ENCODE measurements at places on chromosomes 16 and 17. TPM values are rescaled to one million over a fixed set of nuclear protein-coding genes. Genes with fewer than 3 reads are reported as not detected.

Gene CDK10
- polyA plus RNA-seq: 47.8 TPM

Gene FBXW10
- polyA plus RNA-seq: 0.23 TPM

Gene TMEM238L
- 0.03 TPM for polyA plus RNA-seq

Gene UTS2R
- not detected for polyA plus RNA-seq

Gene ASPHD1
- 0.12 TPM for polyA plus RNA-seq

Gene CCL4L2
- not detected for polyA plus RNA-seq

Gene TVP23A
- not detected for polyA plus RNA-seq

Gene KRTAP2-2
- polyA plus RNA-seq: not detected

Gene KRT9
- polyA plus RNA-seq: not detected

Gene SULT1A4
- 8.1 TPM for polyA plus RNA-seq

Gene AXIN2
- 0.72 TPM for polyA plus RNA-seq

Gene EXOC3L1
- 0.84 TPM for polyA plus RNA-seq

Gene SYT17
- polyA plus RNA-seq: 0.30 TPM

Gene IRX5
- 11.5 TPM for polyA plus RNA-seq

Gene CIITA
- polyA plus RNA-seq: 2.3 TPM

Gene ABCC6
- polyA plus RNA-seq: 3.0 TPM

Gene CTRB1
- polyA plus RNA-seq: 2.5 TPM

Gene KRTAP1-5
- polyA plus RNA-seq: not detected

Gene CYB561
- 1.7 TPM for polyA plus RNA-seq

Gene ZP2
- polyA plus RNA-seq: not detected

Gene CCL4
- polyA plus RNA-seq: 0.13 TPM

Gene CA5A
- polyA plus RNA-seq: not detected

Gene SMTNL2
- polyA plus RNA-seq: 210 TPM

Gene PLSCR3
- 18.7 TPM for polyA plus RNA-seq

Gene TAT
- polyA plus RNA-seq: not detected

Gene HS3ST6
- not detected for polyA plus RNA-seq

Gene ANKRD40CL
- not detected for polyA plus RNA-seq

Gene TAOK2
- 21.8 TPM for polyA plus RNA-seq

Gene HOXB8
- polyA plus RNA-seq: 0.05 TPM

Gene OSBPL7
- polyA plus RNA-seq: 1.3 TPM
